ENCODE measurements at places on chromosomes 2 and 18.

DNA sequence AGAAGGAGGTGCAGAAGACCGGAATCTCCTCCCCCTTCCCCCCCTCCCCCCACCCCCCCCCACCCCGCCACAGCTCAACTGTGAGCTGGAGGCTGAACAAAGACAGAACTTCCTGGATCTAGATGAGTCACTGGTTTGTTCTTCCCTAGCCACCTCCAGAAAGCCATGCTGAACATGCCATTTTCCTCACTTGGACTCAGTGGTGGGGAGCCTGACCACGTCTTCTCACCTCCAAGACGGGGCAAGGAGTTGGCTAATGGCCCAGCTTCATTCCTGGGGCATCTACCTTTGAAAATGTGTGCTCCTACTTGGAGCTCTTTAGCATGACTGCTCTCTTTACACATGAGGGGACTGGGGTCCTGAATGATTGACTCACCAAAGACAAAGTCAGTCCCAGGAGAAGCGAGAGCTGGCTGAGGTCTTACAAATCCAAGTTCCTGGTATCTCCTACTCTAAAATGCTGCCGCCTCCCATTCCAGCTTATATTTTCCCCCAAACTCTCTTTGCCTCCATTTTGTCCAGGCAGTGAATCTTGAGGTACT is 22.6 kb upstream of the FZD5 start:
- peak; percentile 74 for DNase-seq

DNA sequence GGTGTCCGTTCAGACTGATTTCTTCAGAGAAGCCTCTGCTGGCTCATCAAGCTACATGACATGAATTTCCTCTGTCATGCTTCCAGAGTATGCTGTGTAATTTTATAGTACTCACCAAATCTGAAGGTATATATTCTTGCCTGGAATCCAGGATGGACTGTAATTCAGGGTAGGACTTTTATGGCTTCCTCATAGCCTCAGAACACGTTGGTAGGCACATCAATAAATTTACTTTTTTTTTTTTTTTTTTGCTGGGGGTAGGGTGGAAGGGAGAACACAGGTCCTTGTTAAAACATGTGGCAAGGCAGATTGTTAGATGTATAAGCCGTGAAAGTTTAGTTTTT is 34.4 kb downstream of the MTA3 start:
- no peak for DNase-seq

- no peak for DNase-seq
Observed at GRCh38 chr2:127072970-127073369, 34.0 kb downstream of the BIN1 start.

DNA sequence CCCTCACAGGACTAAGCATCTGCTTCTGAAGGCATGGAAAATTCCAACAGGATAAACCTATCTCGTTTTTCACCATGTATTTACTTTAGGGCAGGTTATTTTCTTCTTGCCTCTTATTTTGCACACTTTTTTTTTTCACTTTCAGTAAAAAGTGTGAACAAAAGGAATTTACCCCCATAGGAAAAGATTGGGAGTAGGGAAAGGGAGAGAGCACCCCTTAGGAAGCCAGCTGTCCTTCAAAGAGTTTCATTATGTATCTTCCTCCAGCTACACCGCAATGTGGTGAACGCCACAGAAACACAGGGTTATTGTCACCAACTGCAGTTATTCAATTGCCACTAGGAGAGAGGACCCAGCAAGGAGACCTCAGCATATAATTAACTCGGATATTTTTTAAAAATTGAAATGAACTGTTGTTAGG is 286.2 kb upstream of the VRK2 start:
- DNase-seq, result no peak

DNA sequence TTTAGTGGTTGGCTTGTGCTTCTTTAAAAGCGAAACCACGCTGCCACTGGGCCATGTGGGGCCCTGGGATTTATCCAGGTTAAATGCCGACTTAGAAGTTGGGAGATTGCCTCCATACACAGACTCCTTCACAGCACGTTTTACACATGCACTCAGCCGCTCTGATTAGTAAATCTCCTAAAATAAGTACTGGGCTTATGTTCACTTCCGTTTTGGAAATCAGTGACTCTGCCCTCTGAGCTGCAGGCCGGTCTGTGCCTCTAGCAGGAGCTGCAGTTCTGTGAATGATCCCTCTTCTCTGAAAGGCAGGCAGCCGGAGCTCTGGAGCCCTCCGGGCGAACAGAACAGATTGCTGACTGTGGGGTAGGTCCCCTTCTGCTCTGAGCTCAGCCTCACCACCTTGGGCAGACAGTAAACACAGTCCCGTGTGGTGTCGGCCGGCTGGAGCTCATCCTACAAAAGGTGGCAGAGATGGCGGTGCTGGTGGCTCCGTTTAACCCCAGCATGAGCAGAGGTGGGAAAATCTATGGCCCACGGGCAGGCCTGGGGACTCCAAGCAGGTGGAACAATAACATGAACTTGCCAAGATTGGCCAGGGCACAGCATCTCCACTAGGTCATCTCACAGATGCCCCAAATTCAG is 9.8 kb upstream of the RAB17 start:
- DNase-seq, result peak; percentile 39

GRCh38 chr18:10750191-10751035 is 224.6 kb downstream of the NAPG start:
- DNase-seq, result no peak

DNA sequence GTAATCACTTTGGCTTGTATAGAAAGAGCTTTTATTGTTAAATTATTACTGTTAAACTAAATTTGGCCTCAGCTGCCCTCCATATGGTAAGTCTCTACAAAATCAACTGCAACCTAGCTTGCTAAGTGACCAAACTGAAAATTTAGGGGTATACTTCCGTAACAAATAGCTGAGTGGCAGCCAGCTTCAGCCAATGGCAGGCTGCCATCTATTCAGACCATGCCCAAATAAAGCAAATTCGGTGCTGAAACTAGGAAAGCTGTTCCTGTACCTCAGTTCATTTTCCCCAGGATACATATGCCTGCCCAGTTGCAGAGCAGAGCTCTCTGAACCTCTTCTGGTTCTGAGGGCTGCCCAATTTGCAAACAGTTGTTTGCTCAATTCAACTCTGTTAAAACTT is 94.8 kb downstream of the EML6 start:
- no peak for DNase-seq

GRCh38 chr2:233163486-233164103 is 87.9 kb upstream of the ATG16L1 start:
- no peak for DNase-seq

GRCh38 chr18:46401486-46402070 is 255.4 kb downstream of the LOXHD1 start:
- DNase-seq, result no peak

- DNase-seq, result no peak
Observed at GRCh38 chr2:230809677-230810251, 55.0 kb upstream of the ITM2C start.

DNA sequence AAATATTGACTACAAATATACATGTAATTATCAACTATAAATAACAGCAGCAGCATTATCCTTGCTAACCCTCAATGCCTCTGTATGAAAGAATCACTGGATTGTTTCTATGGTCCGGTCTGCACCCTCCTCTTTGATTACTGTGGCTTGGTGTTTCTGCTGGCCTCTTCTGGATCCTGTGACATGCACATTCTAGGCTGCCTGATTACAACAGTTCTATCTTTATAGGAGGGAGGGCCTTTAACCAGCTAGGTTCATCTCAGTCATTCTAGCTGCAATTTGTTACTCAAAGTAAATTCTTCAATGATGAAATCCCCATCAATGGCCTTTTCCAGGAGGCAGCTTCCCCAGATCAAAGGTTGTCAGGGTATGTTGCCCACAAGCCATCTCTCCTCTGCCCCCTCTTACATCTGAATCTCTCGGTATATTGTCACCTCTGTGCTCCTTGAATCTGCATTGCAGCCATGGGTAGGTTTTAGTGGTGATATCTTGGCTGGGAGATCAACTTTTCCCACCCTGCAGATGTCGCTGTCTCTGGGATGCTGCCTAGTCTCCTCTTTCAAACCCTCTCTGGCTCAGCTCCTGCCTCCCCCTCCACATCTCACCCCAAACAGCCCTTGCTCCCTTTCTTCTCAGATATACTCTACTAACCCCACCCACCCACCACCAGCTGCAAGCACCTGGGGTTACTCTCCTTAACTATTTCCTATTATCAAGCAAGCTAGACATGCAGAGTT is 106.2 kb upstream of the BZW1 start:
- DNase-seq, result peak; percentile 27

DNA sequence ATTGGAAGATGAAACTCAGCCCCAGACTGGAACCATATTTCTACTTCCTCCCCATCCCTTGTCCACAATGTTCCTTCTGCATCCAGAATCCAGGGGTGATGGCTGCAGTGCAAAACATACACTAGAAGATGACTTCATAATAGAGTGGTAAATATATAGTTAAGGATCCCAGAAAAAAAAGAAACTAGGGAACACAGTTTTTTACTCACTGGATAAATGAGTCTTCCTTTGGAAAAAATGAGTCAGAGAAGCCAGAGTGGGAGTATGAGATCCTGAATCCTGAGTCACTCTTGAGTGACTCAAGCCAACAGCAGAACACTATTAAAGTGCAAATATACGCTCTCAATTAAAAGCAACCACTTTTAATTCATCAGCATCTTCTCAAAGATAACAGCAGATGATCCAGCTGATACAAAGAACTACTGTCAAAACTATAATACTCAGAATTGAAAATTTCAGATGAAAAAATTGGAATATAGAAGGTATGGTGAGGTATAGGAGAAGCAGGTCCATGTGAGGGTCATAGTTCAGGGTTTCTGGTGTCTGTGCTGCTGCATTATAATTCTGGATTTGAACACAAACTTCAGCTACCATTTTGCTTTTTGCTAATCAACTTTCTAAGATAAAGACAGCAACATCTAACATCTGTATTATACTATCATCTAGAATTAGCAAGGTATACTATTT is 987.2 kb upstream of the CDH2 start:
- peak; percentile 88 for DNase-seq

- no peak for DNase-seq
Observed at GRCh38 chr2:205836477-205837221, 154.3 kb downstream of the NRP2 start.

All from COLO829 (cell line).